ENCODE measurements at places on chromosomes 6 and 20. TPM values are rescaled to one million over a fixed set of nuclear protein-coding genes. Genes with fewer than 3 reads are reported as not detected.

NAA20 gene
- 38.0 TPM for polyA plus RNA-seq

RAET1G gene
- not detected for polyA plus RNA-seq

LY6G6C gene
- polyA plus RNA-seq, result not detected

HTR1B gene
- 0.48 TPM for polyA plus RNA-seq

TSPO2 gene
- polyA plus RNA-seq, result not detected

PHACTR3 gene
- 28.5 TPM for polyA plus RNA-seq

ADGB gene
- polyA plus RNA-seq, result not detected

ASIP gene
- polyA plus RNA-seq, result not detected

LTA gene
- polyA plus RNA-seq, result not detected

NTSR1 gene
- 0.48 TPM for polyA plus RNA-seq

SLC22A16 gene
- polyA plus RNA-seq, result 0.53 TPM

PRL gene
- polyA plus RNA-seq, result not detected

RFX6 gene
- not detected for polyA plus RNA-seq

JPH2 gene
- polyA plus RNA-seq, result 0.58 TPM

SGK2 gene
- polyA plus RNA-seq, result 7.3 TPM

TRIM15 gene
- polyA plus RNA-seq, result not detected

LAMA5 gene
- 17.5 TPM for polyA plus RNA-seq

HLA-DOB gene
- polyA plus RNA-seq, result not detected

ZSCAN23 gene
- polyA plus RNA-seq, result 2.4 TPM

NQO2 gene
- polyA plus RNA-seq, result 16.8 TPM

OR2H1 gene
- not detected for polyA plus RNA-seq

TMEM217 gene
- 1.1 TPM for polyA plus RNA-seq

BMP7 gene
- polyA plus RNA-seq, result 24.9 TPM

RHAG gene
- not detected for polyA plus RNA-seq

STK35 gene
- 11.4 TPM for polyA plus RNA-seq

SCRT2 gene
- 0.98 TPM for polyA plus RNA-seq

FAM184A gene
- 8.5 TPM for polyA plus RNA-seq

RIPPLY2 gene
- polyA plus RNA-seq, result 14.6 TPM

CALHM5 gene
- polyA plus RNA-seq, result 0.20 TPM

SEC63 gene
- polyA plus RNA-seq, result 31.3 TPM

UST gene
- 30.5 TPM for polyA plus RNA-seq

GJA10 gene
- polyA plus RNA-seq, result not detected

APCDD1L gene
- polyA plus RNA-seq, result 1.4 TPM

MUC21 gene
- not detected for polyA plus RNA-seq

LIME1 gene
- 5.6 TPM for polyA plus RNA-seq

XKR7 gene
- 16.0 TPM for polyA plus RNA-seq

LAMA2 gene
- 2.5 TPM for polyA plus RNA-seq

HRH3 gene
- polyA plus RNA-seq, result 30.9 TPM

BCAS4 gene
- 9.0 TPM for polyA plus RNA-seq

NKX2-4 gene
- not detected for polyA plus RNA-seq

EYA4 gene
- polyA plus RNA-seq, result 13.5 TPM

VWA7 gene
- polyA plus RNA-seq, result 8.1 TPM

MANEA gene
- 4.3 TPM for polyA plus RNA-seq

NFATC2 gene
- polyA plus RNA-seq, result 3.0 TPM

ZNF165 gene
- 1.2 TPM for polyA plus RNA-seq

TINAG gene
- not detected for polyA plus RNA-seq

BAK1 gene
- polyA plus RNA-seq, result 28.6 TPM

ULBP2 gene
- polyA plus RNA-seq, result 0.73 TPM

OTOR gene
- polyA plus RNA-seq, result not detected

FAM83C gene
- polyA plus RNA-seq, result not detected

CLIC5 gene
- polyA plus RNA-seq, result 1.1 TPM

NELFE gene
- 200 TPM for polyA plus RNA-seq

BPIFA1 gene
- polyA plus RNA-seq, result not detected

CD93 gene
- polyA plus RNA-seq, result 8.5 TPM

HLA-DQA2 gene
- polyA plus RNA-seq, result 1.3 TPM
